Fibroblast of skin of scalp (primary cell): ENCODE measurements at places on chromosomes 11 and 22.

GRCh38 chr22:20725987-20726558 is 47.8 kb upstream of the SERPIND1 start:
- peak; percentile 9 for DNase-seq

DNA sequence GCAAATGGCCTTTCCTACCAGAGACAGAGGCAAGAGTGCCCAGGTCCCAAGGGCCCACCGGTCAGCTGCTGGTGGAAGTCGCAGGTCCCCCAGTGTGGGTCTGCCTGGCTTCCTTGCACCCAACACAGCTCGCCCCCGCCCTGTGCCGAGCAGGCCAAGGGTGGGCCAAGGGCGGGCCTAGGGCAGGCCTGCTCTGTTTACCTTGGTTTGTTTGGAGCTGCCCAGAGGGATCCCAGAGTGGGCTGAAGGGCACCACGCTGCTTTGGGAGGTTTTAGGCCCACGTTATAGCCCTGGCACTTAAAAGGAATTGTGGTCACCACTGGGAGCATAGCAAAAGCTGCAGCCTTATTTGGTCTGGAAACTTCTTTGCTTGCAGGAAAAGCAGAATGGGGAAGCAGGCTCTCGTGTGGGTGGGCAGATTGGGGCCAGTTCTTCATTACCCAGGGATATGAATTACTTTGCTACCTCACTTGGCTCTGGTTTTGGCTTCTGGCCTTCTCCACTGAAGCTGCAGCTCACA is 38.0 kb downstream of the MRGPRD start:
- peak; percentile 42 for DNase-seq

GRCh38 chr11:6611092-6611962 is 689 bp downstream of the TAF10 start:
- peak; percentile 19 for DNase-seq

- no peak for DNase-seq
These were observed 23.0 kb downstream of the KCNE3 start for GRCh38 chr11:74444173-74444826.

GRCh38 chr22:48567213-48567975 is 1260.3 kb downstream of the BRD1 start:
- peak; percentile 73 for DNase-seq

GRCh38 chr11:86369668-86370067 is 5.0 kb upstream of the CCDC81 start:
- no peak for DNase-seq

GRCh38 chr11:47983464-47984397 is 3.4 kb downstream of the PTPRJ start:
- DNase-seq, result no peak

DNA sequence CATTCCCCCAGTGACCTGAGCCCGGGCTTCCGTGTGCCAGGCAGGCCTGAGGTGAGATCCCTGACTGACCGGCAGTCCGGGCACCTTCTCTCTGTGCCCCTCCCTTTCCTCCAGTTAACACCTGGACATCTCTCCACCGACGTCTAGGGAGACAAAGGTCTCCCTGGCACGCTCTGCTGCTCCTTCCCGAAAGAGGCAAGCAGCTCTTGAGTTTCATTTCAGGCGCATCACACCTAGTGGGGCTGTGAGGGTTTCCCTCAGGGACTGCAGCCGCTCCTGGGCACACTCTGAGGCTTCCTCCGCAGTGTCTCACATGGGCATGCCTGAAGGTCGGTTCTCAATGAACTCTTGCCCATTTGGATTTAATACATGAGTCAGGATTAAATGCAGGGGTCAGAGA is 322.7 kb downstream of the CTTN start:
- no peak for DNase-seq

- no peak for DNase-seq
These were observed 32.9 kb upstream of the TECTA start for GRCh38 chr11:121067962-121068647.

DNA sequence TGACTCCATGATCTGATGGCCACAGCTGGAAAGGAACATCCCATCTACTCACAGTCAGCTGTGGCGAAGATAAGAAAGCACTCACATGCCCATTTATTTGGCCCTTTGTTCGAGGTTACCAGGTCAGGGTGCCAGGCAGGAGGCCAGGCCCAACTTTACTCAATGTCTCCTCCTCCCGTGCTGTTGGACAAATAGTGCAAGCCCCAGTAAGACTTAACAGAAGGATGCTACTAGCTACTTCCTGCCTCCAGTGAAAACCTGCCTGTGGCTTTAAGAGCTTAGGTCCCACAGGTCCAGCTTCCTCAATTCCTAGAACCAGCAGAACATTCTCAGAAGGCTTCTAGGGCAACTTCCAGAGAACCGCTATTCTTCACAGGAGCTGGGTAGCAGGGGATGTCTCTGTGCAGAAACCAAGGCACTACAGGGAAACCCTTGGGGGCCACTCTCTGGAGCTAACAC is 12.9 kb upstream of the CRY2 start:
- DNase-seq, result no peak

- DNase-seq, result no peak
These were observed 78.4 kb downstream of the BRD1 start for GRCh38 chr22:49749227-49749626.

DNA sequence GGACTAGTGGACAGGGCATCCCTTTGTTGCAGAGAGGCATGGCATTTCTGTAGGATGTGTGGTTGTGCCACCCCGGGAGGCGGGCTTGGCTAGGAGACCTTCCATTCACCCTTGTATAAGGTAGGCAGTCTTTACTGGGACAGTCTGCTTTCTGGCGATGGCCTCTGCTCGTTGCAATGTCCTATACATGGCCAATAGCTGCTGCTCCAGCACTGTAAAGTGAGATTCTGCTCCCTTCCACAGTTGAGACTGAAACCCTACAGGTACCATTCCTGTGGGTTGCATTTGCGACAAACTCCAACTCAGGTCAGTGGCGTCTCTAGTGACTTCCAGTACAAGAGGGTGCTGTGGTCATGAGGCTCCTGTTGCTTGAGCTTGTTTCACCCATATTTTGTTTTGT is 20.4 kb upstream of the APOL3 start:
- no peak for DNase-seq
